ENCODE measurements at places on chromosomes 6 and 20.

DNA sequence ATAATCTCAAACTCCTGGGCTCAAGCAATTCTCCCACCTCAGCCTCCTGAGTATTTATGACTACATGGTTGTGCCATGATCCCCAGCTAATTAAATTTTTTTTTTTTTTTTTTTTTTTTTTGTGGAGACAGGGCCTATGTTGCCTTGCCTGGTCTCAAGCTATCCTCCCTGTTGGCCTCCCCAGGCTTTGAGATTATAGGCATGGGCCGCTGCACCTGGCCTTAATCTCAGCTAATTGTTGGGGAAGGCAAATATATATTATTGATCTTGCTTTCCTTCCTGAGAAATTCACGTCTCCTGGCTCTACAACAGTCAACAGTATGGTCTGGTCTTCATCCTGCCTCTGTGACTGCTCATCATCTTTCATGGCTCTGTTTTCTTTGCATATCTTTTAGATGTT is 20.1 kb downstream of the PCMT1 start:
- DNase-seq = no peak

- no peak for DNase-seq
Measured at GRCh38 chr20:35515949-35516645, 13.4 kb downstream of the C20orf173 start.

DNA sequence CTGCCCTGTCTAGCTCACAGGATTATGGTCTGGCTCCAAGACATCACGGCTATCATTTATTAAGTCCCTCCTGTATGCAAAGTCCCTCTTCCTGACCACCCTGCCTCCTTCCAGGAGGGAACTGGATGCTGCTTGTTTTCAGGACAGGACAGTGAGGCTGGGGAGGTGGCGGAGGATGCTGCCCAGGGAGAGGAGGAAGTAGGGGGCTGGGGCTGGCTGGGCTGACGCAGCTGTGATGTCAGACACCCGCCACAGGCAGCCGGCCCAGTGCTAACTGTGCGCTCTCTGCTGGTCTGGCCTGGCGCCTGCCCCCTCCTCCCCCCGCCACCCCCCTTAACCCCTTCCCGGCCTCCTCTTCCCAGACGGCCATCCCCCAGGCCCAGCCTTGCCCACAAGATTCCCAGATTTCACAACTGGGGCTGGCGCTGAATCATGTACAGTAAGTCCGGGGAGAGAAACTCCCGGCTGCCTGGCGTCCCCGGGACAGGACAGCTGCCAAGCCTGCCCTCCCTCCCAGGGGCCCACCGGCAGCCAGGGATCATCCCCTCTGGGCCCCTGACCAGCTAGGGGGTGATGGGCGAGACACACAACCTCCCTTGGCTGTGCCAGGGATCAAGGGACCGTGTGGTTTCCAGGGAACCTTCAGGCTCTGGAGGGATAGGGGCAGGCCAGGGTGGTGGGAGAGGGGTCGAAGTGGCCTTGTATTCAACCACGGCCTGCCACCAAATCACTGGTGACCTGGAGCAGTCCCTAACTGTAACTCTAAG is 118.1 kb downstream of the CEBPB start:
- no peak for DNase-seq

DNA sequence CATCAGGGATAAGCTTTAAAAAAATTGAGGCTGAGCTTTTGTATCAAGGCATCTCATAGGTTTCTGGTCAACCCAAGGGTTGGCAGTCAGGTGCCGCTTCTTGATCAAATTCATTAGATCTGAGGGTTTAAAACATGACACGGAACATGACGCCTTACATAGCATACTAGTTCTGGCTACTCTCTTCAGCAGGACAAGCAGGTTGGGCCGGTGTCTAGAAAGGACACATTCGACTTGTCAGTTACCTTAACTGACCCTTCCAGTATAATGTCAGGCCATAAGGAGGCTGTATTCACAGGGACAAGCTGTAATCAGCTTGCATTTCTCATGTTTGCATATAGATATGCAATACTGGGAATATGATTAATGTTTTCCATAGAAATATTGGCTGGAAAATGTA is 65.6 kb downstream of the PHACTR1 start:
- DNase-seq = no peak

DNA sequence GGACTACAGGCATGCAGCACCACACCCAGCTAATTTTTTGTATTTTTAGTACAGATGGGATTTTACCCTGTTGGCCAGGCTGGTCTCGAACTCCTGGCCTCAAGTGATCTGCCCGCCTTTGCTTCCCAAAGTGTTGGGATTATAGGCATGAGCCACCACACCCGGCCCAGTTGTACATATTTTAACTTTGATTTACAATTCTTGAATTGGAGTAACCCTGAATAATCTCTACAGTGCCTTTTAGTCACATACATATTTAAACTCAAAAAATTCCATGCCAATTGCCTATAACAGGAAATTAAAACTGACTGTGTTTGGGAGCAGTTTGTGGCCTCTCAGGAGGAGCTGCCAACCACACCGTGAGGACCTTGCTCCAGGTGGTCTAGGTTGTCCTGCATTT is 199.8 kb upstream of the PDE10A start:
- no peak for DNase-seq

DNA sequence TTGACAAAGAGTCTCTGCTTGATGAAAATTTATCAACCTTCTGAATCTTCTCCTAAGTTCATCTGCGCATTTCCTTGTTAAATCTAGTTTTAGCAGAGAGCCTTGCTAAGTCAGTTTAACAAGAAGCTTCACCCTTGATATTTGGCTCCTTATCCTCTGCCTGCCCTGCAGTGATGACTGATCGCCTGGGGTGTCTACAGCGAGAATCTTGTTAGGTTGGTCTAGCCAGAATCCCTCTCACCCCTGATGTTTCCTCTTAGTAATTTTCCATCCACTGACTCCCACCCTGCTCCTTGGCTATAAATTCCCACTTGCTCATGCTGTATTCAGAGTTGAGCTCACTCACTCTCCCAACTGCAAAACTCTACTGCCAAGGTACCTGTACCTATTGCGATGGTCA is 114.1 kb downstream of the TENT5A start:
- no peak for DNase-seq

DNA sequence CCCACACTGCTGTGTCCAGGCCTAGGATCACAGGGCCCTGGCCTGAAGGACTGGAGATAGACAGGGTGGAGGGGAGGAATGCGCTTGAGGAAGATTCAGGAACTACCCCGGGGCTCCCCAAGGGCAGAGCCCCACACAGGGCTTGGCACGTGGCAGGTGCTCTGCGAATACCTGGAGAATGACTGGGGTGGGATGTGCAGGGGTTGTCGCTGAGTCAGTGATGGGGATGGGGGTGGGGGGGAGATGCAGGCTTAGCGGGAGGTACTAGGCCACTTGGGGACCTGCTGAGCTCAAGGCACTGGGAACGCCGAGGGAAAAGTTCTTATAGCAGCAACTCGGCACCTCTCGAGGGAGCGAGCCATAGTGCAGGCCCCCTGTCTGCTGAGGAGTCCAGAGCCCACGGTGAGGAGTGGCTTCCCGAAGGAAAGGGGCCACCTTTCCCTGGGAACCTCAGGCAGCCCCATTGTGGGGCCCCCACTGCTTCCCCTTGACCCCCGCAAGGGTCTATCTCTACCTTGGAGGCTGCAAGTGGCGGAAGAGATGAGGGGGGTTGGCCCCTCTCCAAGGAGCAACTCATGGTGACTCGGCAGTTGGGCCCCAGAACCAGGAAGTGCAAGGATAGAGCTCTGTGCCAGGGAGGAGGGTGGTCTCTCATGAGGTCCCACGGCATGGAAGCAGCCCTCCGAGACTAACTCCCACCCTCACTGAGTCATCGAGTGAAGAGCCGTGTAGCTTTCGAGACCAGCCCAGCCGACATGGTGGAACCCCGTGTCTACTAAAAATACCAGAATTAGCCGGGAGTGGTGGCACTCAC is 33.1 kb downstream of the SRC start:
- no peak for DNase-seq

DNA sequence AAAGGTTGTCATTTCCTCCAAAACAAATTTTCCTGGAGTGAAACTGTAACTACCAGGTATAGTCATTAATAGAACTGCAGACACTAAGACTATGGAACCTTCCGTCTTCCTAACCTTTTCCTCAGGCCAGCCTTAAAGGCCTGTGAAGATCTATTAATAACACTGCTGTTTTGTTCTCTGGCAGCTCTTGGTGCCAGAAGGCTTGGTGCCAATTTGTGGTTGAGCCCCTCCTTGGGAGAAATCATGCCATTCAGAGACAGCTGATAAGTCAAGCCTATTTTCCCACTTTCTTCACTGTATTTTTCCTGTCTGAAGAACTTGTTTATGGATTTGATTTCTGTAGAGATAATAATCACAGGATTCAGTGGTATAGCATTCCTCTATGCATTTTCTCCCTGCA is 64.8 kb downstream of the HCRTR2 start:
- DNase-seq = no peak

DNA sequence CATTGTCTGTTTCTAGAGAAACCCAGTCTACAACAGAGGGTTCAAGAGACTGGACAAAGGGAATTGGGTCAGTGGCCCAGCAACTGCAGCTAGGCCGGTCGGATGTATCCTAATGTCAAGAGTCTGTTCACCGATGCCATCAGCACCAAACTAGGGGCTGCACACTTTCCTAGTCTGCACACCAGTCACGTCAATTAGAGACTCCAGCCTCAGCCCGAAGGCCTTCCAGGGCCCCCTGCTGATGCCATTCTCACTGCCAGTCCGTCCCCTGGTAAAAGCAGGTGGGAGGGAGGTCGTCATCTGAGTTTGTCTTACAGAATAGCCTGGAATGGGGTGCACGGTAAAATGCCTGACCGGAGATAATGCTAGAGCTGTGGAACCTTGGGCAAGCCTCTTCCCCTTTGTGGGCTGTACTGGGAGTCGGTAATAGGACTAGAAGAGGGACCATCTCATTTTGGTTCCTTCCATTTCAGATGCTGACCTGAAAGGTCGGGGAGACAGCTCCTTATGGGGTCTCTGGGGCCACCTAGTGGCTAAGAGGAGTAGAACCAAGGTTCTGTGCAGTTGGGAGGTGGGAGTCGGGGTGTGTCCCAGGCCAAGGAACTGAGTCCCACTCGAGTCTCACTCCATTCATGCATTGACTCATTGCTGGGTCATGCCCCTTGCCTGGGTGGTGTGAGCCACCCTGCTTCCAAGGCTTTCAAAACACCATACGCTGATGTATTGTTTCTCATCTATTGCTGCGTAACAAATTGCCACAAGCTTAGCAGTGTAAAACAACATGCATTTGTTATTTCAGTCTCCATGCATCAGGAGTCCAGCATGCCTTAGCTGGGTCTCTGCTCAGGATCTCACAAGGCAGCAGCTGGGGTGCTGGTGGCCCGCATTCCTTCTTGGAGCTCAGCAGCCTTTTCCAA is 5.1 kb downstream of the SOX12 start:
- DNase-seq = no peak

DNA sequence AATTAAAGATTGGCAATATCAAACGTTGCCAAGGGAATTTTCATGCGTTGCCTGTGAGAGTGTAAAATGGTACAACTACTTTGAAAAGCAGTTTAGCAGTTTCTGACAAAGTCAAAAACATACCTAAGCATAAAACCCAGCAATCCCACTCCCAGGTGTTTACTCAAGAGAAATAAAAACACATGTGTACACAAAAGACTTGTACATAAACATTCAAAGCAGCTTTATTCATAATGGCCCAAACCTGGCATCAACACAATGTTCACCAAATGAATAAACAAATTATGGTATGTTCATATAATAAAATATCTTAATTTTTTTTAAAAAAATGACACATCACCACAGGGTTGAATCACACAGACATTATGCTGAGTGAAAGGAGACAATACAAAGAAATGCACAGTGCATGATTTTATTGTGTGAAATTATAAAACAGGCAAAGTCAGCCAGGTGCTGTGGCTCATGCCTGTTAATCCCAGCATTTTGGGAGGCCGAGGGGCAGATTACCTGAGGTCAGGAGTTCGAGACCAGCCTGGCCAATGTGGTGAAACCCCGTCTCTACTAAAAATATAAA is 240.4 kb upstream of the MARCKS start:
- DNase-seq = no peak

DNA sequence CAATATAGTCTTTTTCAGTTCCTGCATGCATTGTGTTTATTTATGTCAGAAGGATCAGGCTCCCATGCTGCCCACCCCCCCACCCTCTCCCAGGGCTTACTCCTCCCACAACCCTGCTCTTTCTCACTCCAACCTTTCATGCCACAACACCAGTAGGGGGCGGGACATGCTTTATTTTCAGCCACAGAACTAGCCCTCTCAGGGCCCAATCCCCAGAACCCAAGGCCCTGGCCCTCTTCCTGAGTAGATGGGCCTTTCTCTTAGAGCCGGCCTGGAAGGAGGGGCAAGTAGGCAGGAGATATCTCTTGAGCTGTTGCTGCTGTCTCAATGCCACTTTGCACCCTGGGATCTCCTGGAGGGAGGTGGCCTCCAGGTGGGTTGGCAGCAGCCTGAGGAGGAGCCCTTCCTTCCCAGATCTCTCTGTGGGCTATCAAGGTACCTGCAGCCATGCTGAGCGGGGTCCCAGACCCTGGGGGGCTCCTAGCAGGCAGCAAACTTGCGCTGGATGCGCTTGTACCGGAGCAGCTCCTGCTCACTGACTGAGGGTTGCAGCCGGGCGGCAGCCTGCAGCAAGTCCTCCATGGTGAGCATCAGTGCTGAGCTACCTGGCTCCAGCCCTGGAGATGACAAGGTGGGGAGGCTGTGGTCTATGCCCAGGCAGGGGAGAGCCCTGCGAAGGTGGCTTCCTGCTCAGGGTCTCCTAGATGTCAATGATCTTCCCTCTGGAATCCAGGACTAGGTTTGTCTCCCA is 3.5 kb downstream of the GNMT start:
- DNase-seq = no peak

All from activated T-helper 1 cell treated with anti-CD3 and anti-CD28 coated beads, Interleukin-2, amount 50 U/mL, for 16 hours (primary cell).